ENCODE measurements at places on chromosomes 12 and 14.

- no peak for DNase-seq
Observed at GRCh38 chr12:46073321-46073720, 82.9 kb upstream of the SCAF11 start.

GRCh38 chr14:90058876-90059458 is 2.8 kb upstream of the KCNK13 start:
- DNase-seq, result no peak

- DNase-seq, result no peak
Observed at GRCh38 chr14:68921666-68922065, 57.4 kb downstream of the ACTN1 start.

- DNase-seq, result no peak
Observed at GRCh38 chr12:34526946-34527345, 504.6 kb downstream of the ALG10 start.

DNA sequence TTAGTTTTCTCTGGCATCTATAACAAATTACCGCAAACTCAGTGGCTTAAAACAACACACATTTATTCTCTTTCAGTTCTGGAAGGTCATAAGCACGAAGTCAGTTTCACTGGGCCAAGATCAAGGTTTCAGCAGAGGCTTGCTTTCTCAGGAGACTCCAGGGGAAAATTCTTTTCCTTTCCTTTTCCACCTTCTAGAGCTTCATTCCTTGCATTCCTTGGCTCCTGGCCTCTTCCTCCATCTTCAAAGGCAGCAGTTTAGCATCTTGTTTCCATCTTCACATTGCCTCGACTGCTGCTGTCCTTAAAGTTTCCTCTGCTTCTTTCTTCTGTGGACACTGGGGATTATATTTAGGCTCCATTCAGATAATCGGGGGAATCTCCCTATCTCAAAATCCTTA is 106.1 kb downstream of the PDE3A start:
- DNase-seq, result no peak

DNA sequence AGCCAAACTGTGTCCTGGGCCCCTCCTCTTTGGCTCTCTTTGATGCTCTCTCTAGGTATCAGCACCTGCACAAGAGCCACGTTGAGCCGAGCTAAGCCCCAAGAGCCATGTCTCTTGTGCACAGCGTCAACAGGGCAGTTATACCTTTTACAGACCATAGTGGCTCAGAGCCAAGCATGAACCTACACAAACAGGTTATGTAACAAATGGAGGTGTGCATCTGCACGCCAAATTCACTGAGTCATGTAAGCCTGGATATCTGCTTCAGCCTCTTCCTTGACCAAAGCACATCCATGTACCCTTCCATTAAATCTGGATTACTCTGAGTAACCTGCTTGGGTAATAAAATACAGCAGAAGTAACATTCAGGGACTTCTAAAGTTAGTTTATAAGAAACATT is 509.7 kb downstream of the NAV3 start:
- DNase-seq, result no peak

GRCh38 chr12:13087766-13088165 is 15.7 kb downstream of the GSG1 start:
- DNase-seq, result no peak

GRCh38 chr12:76455582-76456345 is 103.8 kb downstream of the OSBPL8 start:
- no peak for DNase-seq

GRCh38 chr12:111597831-111598636 is 1.1 kb downstream of the ATXN2 start:
- DNase-seq, result peak; percentile 19

DNA sequence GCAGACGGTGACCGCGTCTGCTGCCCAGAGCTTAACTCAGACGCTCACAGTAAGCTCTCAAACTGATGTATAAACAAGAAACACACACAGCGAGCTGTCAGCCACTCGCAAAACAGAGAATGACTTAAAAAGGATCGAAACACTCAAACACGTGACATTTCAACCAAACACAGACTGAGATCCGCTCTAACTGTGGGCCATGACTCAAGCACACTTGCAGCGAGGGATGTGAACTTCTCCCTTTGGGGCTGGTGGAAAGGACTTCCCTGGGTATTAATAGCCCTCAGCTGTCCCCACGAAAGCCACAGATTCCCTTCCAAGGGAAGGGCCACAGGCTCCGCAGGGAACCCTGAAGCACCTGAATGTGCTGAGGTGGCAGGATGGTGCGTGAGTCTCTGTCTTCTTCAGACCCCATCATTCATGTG is 29.1 kb downstream of the CCDC88C start:
- DNase-seq, result no peak

GRCh38 chr12:126337556-126338441 is 1272.6 kb downstream of the AACS start:
- no peak for DNase-seq

- no peak for DNase-seq
Observed at GRCh38 chr14:73221945-73222344, 15.4 kb upstream of the PAPLN start.

DNA sequence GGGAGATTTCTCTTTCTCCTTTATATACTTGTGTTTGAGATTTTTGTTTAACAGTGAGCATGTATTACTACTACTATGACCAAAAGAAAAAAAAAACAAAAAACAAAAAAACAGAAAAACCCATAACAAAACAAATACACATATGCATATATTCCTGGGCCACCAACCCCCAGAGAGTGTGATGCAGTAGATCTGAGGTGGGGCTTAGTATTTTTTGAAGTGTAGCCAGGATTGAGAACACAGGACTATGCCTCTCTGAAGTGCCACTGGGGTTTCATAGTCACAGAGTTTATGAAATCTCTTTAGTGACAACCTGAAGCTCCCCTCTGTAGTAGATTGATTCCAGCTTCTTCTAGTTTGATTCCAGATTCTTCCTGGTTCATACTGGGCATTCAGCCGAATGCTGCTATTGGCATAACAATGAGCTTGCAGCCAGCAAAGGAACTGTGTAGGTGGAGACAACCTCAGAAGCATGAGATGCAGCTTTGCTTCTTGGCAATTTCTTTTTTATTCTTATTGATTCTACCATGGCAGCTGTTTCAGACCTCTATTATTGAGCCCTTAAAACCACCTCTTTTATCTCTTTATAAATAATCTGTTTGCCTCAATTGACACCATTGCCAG is 15.5 kb upstream of the ANO4 start:
- no peak for DNase-seq

DNA sequence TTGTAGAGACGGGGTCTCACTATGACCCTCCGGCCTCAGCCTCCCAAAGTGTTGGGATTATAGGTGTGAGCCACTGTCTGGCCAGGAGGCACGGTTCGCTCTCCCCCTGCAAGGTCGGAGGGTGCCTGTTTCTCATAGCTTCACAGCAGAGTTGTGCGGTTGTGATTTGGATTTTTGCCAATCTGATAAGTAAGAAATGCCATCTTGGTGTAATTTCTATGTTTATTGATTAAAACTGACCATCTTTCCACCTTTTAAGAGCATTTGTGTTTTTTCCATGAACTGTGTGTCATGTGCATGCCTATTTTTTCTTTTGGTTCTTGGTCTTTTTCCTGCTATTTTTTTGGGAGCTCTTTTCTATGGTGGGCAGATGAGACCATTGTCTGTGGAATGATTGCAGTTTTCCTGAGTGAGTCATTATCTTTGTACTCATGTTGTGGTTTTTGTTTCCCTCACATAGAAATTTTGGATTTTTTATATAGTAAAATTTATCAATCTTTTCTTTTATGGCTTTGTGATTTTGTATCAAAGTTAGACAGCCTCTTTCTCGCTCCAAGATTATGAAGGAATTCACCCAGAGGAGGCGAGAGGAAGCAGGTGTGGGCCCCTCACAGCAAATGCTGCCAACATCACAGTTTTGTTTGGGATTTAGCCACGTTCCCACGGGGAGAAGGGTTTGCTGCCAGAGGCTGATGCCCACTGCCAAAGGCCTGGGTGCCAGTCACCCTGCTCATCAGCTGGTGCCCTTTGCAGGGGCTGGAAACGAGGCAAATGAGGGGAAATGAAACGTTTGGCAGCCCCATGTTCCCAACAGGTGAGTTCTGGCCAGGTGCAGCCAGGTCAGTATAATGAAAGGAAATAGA is 47.2 kb downstream of the RFX4 start:
- DNase-seq, result no peak

DNA sequence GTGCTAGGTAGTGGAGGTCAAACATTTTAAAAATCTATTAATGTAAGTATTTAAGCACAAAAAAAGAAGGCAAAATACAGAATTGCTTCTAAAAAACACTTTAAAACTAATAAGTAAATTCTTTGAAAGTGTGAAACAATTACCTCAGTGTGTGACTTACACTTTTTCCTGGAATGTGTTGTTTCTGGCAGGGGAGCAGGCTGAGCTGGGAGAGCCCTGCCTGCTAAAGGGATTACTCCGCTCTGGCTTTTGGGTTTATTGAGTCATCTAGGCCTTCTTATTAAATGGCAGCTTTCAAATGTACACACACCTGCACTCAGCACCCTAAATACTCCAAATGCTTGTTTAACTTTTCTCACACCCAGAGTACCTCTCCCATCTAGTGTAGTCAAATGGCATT is 279.8 kb downstream of the AKAP6 start:
- no peak for DNase-seq

DNA sequence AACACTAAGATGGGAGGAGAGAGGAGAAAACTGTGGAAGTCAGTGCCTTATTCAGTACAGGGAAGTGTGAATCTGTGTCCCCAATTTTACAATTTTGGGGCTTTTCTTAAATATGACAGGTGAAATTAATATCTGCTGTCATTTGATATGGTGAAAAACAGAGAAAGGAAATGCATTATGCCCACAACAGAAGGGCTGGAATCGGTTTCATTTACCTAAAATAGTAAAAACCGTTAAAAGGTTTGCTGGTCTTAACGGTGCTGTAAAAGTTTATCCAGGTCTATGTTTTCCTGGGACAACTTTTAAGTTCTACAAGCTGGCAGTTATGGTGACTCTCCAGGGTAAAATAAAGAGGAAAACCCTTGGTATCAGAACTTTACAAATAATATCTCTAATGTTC is 310.8 kb downstream of the FUT8 start:
- no peak for DNase-seq

- no peak for DNase-seq
Observed at GRCh38 chr12:58346032-58346632, 404.8 kb downstream of the ATP23 start.

DNA sequence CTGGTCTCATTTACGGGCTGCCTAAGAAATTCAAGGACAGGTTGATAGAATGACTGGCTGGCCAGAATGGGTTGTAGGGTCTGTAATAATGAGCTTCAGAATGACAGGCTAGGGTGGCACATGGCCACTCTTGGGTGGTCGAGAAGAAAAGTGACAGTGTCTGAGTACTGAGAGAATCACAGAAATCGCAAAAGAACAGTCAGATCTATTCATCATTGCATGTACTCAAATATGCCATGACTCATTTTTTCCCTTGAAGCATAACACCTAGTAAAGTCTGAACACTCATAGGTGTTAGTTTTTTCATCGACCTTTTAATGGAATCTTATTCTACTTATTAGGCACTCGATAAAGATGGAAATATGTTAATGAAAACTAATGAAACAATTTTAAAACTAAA is 37.8 kb upstream of the SEL1L start:
- DNase-seq, result no peak

- DNase-seq, result no peak
Observed at GRCh38 chr12:89111964-89112363, 240.3 kb downstream of the DUSP6 start.

GRCh38 chr14:63423889-63424288 is 105.2 kb upstream of the GPHB5 start:
- no peak for DNase-seq

GRCh38 chr14:34302654-34303053 is 159.4 kb downstream of the SPTSSA start:
- no peak for DNase-seq

DNA sequence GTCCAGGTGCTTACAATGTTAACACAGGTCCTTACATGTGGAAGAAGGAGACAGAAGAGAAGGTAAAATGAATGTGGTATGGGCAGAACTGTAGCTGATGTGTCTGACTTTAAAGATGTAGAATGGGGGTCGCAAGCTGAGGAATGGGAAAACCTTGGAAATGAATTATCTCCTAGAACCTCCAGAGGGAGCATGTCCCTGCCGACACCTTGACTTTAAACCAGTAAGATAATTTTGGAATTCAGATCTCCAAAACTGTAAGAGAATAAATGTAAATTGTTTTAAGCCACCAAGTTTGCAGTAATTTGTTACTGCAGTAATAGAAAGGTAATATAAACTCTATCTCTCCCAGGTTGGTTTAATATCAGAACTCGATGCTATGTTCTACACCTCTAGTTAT is 80.1 kb upstream of the ALG10 start:
- DNase-seq, result no peak

GRCh38 chr14:101625336-101626097 is 64.2 kb downstream of the DIO3 start:
- DNase-seq, result no peak

GRCh38 chr12:71694099-71694820 is 8.4 kb downstream of the TMEM19 start:
- DNase-seq, result no peak

DNA sequence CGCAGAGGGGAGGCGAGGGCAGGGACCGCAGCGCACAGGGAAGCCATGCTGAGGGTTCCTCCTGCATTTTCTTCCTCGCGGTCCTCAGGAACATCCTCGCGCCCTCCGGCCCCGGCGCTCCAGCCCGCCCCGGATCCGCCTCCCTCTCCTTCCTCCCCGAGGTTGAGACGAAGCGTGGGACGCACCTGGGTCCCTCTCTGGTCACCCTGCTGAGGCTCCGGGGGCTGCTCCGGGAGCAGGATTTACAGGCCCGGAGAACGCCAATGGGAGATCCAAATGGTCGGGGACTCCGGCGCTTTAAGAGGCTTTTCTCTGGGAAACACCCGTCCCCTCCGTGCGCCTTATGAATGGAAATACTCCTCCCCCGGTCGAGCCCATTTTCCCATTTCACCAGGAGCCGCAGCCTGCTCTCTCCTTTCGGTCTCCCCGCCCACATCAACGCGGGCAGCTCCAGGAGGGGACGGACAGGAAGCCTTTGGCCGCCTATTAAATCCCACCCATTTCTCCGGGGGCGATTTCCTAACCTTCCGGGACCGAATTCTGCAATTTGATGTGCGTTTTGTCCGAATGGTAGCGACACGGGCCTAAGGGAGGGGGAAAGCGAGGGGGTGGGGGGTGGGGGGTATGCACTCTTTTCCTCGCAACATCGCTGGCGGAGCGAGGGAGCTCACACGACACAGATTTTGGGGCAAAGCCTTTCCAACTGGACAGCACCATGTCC is at the start of gene UNC79:
UNC79 (plus strand) TSS at position 625 of the 721 bp plus-strand sequence; CDS start at position 716, 91 bp downstream.
- no peak for DNase-seq

GRCh38 chr12:90342081-90342480 is 612.9 kb downstream of the CCER1 start:
- DNase-seq, result no peak

DNA sequence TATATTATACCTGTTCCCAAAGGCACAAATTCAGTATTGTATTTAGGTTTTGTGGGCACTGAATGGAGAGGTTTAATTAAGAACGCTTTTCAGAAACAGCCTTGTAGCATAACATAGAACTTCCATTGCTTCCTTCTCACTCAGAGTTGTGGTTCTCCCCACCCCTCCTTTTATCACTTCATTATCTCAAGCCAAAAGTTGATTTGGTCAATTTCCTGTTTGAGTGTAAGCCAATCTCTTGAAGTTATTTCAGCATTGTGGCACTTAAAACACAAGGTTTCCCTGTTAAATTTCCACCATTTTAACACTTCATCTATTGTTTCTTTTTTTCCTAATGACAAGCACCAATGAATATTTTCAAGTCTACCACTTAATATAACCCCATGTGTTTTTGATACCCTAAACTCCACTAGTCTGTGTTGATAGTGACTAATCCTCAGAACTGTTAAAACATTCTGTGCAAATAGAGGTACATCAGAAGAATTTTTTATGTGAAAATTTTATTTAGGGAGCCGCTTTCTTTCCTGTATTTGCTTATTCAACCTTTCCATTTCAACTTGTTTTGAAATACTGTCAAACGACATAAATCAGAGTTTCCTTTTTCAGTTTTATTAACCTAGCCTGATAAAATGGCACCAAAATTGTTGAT is 340.1 kb downstream of the BCAT1 start:
- DNase-seq, result no peak

Measured in stimulated activated effector memory CD8-positive, alpha-beta T cell treated with anti-CD3 and anti-CD28 coated beads, Interleukin-12 subunit alpha, Interleukin-12 subunit beta, amount 100 ng/mL, for 72 hours (primary cell).